Lung (tissue), 17 donors: ENCODE measurements at places on chromosomes 11 and 22. TPM values are rescaled to one million over a fixed set of nuclear protein-coding genes. Genes with fewer than 3 reads are reported as not detected.

GRCh38 chr11:44125598-44125997 lies 30.1 kb downstream of the EXT2 start:
- DNase-seq: no peak

DNA sequence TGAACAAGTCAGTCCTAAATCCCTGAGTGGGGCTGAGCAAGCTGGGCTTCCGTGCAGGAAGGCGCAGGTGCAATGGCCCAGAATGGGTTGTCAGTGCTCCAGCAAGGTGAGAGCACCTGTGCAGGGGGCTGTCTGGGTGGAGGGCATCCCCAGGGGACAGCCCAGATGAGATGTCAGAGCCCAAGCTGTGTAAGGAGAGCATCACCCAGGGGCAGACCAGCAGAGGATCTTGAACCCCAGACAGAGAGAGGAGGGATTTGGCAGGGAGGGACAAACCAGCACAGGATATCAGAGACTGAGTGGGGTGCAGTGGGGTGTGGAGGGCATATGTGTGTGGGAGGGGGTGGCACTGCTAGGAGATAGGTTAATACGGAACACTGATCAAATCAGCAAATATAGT lies 114.9 kb upstream of the TMEM45B start:
- DNase-seq: no peak

DNA sequence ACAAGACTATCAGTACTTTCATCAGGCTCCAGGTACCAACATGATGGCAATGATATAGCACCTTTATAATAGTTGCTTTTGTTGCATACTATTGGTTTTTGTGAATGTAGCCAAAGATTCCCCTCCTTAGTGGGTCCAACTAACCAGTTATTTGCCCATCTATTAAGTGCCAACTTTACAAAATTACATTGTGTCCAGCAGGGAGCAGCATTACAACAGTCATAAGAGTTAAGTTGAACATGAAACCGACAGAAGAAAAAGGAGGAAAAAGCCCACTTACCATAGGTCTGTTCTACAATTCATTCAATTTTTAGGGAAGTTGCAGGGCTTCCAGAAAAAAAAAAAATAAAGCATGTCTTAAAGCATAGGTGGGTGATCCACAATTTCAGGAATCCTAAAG lies 21.6 kb downstream of the IMMP1L start:
- DNase-seq: no peak

DNA sequence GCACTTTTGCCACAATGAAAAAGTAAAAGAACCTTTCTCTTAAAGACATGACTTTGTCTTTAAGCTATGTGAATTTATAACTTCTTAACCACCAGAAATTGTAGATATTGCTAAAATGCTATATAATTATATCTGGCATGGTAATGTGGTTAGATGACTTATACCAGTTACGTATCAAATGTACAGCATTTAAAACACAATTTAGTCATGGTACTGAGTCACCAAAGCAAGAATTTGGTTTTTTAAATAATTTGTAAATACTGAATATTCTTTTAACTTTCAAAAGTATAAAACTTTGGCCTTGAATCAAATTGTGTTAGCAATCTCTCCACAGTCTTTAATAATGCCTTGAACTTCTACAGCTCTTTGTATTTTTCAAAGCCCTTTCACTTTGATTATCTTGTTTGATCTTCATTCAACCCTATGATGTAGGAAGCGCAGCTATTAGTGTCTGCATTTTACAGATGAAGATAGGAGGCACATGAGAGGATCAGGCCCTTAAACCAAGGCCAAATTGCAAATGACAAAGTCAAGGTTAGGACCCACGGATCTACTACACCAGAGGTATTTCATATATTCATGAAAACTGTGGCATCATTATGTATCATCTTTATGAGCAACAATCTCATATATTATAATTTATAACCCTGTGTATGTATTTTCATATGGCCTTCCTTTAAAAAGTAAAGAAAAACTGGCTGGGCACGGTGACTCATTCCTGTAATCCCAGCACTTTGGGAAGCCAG lies 4.4 kb upstream of the SYTL2 start:
- DNase-seq: no peak

DNA sequence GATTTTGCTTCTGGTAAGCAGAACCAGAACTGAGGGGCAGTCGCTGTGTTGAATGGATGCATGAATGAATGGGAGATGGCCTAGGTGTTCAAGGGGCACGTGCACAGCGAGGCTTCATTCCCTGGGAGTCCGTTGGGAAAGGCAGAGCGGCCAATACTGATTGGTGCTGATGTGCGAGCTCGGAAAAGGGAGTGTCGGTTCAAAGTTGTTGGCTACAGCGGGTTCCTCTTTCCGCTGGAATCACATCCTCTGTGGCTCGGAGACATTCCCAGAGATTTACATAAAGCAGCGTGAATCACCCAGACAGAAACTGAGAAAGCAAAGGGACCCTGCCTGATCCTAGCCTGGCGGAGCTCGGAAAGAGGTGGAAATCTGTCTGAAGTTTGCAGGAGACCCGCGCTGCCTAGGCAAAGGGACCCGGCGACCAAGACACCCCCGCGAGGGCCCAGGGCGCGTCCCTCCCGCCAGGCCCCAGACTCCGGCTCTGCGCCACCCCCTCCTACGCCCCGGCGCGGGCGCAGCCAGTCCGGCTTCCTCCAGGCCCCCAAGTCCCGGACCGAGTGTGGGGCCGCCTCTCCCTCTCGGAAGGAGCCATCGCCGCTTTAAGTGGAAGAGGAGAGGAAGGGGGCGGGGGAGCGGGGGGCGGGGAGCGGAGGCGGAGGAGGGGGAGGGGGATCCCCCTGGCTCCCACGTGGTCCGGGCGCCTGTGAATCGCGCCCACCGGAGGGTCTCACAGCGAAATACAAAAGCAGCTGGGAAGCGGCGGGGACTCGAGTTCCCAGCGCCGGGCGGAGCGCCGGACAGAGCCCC lies at the start of gene FJX1:
TSS of gene FJX1 (plus strand) at position 774 of the 810 bp plus-strand sequence. CDS start 177 bp downstream, outside the sequence.
- DNase-seq: peak; percentile 88

DNA sequence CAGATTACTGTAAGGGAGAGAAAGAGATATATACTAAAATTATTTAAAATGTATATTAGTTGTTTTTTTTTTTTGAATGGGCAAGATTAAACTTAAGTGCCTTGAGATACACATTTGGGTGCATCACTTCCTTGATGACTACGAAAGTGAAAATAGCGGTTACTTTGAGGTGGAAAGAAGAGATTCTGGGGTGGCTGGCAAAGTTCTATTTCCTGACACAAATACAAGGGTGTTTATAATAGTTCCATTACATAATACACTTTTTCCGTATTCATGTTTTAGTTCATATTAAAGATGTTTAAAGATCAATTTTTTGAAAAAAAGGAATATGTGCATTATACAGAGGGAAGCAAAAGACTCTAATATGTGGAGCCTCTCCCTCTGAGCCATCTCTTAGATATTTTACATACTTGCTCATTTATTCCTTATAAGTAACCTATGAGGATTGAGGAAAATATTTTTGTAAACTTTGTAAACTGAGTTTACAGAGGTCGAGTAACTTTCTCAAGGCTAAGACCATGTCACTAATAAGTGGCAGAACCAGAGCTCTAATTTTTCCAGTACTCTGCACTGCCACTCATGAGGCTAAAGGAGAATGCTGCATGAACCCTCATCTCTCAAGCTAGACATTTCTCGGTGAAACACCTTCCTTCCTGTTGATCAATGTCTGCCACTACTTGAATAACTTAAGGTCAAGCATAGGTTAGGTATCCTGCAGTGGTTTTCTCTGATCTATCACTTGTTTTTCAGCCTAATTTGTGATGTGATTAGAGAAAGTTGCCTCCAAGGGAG lies 58.6 kb downstream of the DDIAS start:
- no peak for DNase-seq

GRCh38 chr11:119481021-119481666 lies 58.2 kb upstream of the THY1 start:
- peak; percentile 77 for DNase-seq

OR2AG2 gene
- 0.06 TPM for total RNA-seq

PLXNB2 gene
- 212 TPM for total RNA-seq

GRCh38 chr11:8102296-8102915 lies 21.4 kb downstream of the TUB start:
- DNase-seq: no peak

DNA sequence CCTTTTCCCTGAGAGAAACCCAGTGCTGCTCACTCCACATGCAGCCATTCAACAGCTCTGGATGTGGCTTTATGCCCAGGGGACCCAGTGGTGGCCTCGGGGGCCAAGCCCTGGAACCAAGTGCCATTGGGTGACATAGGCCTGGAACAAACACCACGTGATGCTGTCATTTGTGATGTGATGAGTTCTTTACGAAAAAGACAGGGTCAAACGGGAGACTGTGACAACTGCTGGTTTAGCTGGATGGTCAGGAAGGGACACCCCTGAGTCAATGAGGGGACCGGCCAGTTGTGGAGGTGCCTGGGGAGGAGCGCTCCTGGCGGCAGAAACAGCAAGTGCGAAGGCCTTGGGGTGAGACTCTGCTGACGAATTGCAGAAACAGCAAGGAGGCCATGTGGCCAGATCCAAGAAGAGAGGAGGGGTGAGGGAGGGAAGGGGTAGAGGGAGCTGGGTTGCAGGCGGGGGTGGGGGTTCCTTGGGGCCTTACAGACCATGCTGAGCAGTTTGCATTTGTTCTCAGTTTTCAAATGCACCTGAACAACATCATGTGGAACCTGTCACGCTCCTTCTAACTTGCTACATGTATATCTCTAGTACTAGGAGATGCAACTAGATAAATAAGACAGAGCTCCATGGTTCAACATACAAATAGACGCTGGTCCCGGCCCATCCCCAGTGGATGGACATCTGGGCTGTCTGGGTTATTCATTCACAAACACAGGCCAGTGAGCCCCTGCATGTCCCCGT lies 56.1 kb downstream of the IGLL5 start:
- DNase-seq: no peak

- DNase-seq: no peak
Measured at GRCh38 chr11:31656051-31656450, 146.5 kb downstream of the ELP4 start.

ACER3 gene
- 14.4 TPM for total RNA-seq

GRCh38 chr11:122786896-122787295 lies 51.4 kb upstream of the CRTAM start:
- DNase-seq: no peak

CDC42EP2 gene
- total RNA-seq: 9.2 TPM

PHLDB1 gene
- 90.5 TPM for total RNA-seq

- DNase-seq: no peak
Measured at GRCh38 chr22:48950151-48950915, 877.3 kb downstream of the BRD1 start.

DNA sequence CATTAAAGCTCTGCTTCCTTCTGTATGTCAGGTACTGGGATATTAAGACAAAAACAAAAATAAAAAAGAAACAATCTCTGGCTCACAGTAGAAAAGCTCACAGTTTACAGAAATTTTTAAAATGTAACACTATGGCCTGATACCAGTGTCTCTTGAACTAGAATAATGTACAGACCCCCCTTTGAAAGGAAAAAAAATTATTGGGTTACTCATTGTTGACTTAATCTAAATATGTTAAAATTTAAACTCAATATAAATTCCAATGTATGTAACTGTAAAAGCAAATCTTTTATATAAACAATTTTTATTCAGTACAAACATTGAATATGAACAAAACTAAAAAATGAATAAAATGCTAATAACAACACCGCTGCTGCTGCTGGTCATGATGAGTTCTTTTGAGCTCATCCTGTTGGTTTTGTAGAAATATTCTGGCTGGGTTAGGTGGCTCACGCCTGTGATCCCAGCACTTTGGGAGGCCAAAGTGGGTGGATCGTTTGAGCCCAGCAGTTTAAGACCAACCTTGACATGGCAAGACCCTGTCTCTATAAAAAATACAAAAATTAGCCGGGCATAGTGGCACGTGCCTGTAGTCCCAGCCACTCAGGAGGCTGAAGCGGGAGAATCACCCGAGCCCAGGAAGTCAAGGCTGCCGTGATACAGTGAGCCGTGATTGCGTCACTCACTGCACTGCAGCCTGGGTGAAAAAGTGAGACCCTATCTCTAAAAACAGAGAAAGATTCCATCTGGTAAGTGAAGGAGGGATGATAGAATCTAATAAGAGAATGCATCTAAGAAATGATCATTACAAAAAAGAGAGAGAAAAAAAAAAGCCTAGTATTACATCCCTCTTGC lies 11.8 kb upstream of the KCNE3 start:
- no peak for DNase-seq

C22orf23 gene
- 4.2 TPM for total RNA-seq

MRGPRF gene
- 12.8 TPM for total RNA-seq

- no peak for DNase-seq
Measured at GRCh38 chr22:30348404-30348803, 8.3 kb downstream of the SF3A1 start.

H19 gene
- 1,932 TPM for total RNA-seq

DNA sequence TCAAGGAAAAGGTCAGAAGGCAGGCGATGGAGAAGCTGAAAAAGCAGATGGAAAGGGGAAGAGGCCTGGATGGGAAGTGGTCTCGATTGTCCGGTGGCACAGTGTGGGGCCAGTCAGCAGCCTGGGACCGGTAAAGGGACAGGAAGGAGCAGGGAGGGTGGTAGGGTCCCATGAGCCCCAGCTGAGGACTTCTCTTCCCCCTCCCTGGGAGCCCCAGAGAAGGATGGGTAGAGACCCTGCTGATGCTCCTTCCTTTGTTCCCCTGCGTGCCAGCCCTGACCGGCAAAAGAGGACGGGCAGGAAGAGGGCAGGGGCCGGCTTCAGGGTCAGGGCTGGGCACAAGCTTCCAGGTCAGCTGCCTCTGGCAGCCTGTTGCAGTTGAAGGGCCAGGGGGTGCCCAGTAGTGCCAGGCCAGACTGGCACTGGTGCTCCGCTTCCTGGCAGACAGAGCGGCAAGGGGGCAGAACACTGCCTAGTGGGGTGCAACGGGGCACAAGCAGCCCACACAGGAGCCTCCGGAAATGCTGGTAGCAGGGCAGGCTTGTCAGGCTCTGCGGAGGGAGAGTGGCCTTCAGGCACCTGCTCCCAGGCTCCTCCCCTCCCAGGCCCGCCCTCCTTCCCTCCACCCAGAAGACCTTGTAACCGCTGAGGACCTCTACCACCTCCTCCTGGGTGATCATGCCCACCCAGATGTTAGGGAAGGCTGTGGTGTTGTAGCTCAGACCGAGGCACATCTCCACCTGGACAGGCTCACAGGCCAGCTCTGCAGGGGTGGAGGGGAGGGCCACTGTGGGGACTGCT lies 739 bp upstream of the C1QTNF5 start:
- DNase-seq: no peak

KRTAP5-9 gene
- 0.52 TPM for total RNA-seq

DNA sequence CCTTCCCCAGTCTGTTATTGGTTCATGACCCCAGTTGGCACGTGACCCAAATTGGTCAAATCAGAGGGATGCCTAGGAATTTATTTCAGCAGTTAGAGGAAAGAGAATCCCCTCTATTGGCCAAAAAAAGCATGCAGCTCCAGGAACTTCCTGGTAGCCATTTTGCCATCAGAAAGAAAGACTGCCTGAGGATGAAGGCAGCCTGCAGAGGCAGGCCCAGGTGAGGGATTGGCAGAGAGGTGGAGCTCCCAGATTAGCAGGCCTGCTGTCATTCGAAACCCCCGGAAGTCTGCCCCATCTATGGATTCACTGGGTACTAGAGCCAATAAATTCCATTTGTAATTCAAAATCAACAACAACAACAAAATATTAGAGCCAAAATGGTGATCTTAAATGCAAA lies 207.6 kb downstream of the CWF19L2 start:
- no peak for DNase-seq

SCO2 gene
- 0.37 TPM for total RNA-seq

- DNase-seq: no peak
Measured at GRCh38 chr11:35150454-35150853, 11.5 kb downstream of the CD44 start.

MS4A15 gene
- total RNA-seq: 26.8 TPM

ABCC8 gene
- total RNA-seq: 3.9 TPM

MYOD1 gene
- not detected for total RNA-seq

GRCh38 chr11:78109081-78110015 lies 29.7 kb upstream of the NDUFC2 start:
- DNase-seq: peak; percentile 1
